ENCODE measurements at places on chromosomes 12 and 14. TPM values are rescaled to one million over a fixed set of nuclear protein-coding genes. Genes with fewer than 3 reads are reported as not detected.

ACSM4 gene
- not detected for polyA plus RNA-seq

CFAP251 gene
- 0.46 TPM for polyA plus RNA-seq

PCBP2 gene
- 94.3 TPM for polyA plus RNA-seq

ZNF641 gene
- 3.2 TPM for polyA plus RNA-seq

CEBPE gene
- not detected for polyA plus RNA-seq

RIN3 gene
- 7.7 TPM for polyA plus RNA-seq

OR6C2 gene
- polyA plus RNA-seq = not detected

PLEKHD1 gene
- not detected for polyA plus RNA-seq

SLC8A3 gene
- polyA plus RNA-seq = not detected

INSM2 gene
- not detected for polyA plus RNA-seq

HAL gene
- not detected for polyA plus RNA-seq

NUMB gene
- polyA plus RNA-seq = 130 TPM

FGF23 gene
- not detected for polyA plus RNA-seq

PHC1 gene
- 4.6 TPM for polyA plus RNA-seq

DAO gene
- not detected for polyA plus RNA-seq

SDS gene
- polyA plus RNA-seq = not detected

ENDOU gene
- 0.10 TPM for polyA plus RNA-seq

Measured in GM23248 (cell line).